Esophagus muscularis mucosa (tissue), 4 donors: ENCODE measurements at places on chromosomes 2 and 18.

GRCh38 chr2:8803658-8804379 is 33.6 kb downstream of the KIDINS220 start:
- DNase-seq = no peak

DNA sequence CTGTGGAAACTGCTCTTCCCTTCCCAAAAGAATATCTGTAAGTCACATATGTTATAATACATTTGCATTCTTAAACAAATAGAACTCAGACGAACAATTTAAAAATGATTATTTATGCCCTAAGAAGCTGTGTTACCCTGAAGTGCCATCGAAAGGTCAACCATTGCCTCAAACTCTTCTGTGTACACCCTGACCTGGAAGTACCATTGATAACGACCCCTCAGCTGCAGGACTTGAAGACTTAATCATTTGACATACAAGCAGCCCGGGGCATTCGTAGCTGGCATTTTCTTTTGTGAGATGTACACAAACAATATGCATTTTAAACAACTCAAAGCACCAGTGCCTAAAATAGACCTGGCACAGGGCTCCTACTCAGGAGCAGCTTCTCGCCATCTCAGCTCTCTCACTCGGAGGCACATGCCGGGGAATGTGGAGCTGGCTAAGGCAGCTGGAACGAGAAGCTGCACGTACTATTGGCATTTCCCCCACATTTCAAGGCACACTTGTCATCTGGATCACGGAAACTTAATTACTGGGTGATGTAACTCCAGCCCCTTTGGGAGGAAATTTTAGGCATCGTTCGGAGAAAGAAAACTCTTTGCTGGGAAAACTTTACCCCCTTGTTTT is 170.0 kb upstream of the GALNT5 start:
- no peak for DNase-seq

DNA sequence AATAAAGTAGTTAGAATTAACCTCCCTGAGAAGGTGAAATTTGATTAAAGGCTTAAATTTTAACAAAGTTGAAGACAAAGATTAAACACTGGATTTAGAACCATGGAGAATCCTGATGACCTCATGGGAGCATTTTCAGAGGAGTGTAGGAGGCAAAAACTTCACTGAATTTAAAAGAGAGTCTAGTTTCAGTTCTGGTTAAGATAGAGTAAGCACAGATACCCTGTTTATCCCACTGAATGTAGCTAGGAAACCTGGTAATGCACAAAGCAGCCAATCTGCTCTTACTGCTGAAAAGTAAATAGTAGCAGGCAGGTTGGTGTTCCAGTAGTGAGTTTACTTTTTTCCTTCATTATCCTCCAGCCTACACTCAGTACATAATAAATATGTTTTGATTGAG is 654.9 kb upstream of the SYT4 start:
- DNase-seq = no peak

GRCh38 chr2:22282220-22282619 is 1102.8 kb upstream of the KLHL29 start:
- no peak for DNase-seq

DNA sequence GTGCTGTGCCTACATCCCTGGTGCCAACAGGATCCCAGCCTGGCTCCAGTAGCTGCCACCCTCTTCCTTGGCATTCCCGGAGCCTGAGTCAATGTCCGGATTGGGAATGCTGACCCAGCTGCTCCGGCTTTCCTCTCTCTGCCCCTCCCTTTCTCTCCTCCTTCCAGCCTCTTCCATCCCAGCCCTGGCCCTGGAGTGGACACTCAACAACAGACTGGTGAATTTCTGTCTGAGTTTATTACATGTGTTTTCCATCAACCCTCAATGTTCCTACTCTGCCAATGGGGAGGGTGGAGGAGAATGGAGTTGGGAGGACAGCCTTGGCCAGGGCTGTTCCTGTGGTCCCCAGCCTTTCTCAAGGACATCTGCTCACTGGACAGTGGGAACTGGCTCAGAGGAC is 917 bp upstream of the PRKAG3 start:
- DNase-seq = no peak

DNA sequence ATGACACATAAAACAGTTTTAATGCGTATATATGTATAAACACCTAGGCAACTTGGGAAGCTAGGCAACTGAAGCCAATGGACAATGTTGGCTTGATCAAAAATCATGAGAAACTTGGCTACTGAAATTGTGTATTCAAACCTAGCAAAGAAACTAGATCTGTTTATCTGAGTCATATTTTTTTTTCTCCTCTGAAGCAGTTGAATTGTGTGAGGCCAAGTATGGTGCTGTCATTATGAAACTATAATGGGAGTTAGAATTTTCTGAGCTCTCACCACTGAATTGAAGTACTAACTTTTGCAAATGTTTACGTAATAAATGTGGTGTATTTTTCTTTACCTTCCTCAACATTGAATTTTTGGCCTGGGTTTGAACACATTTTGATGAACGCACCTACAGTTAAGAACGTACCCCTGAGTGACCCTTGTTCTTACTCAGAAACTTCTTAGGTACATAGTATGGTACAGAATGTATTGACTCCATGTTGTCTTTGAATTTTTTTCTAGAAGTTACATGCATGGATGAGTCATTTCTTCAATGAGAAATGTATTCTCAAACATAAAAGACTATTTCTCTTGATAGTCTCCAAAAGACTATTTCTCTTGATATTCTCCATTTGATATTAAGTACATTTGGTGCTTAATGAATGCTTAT is 23.8 kb downstream of the CD28 start:
- DNase-seq = no peak

GRCh38 chr18:13800505-13801259 is 23.3 kb upstream of the MC5R start:
- DNase-seq = no peak

DNA sequence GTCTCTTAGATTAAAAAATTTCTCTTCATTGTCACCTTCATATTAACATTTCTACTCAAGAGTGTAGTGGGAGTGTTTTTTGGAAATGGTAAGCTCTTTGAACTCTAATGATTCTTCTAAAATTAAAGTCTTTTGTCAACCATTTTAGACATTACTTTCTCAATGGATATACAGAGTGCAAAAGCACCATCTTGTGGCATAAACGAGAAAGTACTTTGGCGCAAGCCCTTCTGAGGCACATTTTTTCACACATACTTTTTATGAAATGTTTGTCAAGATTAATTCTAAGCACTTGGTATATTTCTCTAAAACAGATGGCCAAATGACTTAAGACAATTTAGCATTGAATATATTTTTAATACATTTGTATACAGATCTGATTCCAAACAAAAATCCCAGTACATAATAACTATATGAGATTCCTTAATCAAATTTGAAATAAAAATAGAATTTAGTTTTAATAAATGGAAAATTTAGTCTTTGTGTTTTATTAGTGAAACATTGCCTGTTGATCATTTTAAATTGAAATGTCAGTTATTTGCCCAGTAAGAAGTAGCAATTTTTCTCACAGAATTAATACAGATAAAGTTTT is 63.3 kb upstream of the GALNT5 start:
- no peak for DNase-seq

DNA sequence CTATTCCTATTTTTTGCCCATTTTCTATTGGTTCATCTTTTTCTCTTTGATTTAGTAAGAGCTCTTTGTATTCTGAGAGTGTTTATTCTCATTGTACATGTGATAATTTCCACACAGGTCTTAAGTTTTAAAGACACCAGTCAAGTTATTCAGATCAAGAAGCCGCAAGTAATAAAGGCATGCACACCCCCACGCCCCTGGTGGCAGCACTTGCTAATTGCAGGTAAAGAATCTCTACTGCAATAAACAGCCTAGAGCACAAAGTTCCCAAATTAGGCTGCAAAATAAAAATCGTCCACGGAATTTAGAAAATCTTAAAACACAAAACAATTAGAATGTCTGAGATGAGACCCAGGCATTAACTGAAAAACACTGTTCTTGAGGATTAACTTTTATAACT is 45.2 kb downstream of the ST3GAL5 start:
- DNase-seq = peak; percentile 70

- peak; percentile 68 for DNase-seq
These were observed 107.3 kb upstream of the ANKRD30BL start for GRCh38 chr2:132268977-132269523.

GRCh38 chr18:361100-361732 is 93.4 kb upstream of the THOC1 start:
- DNase-seq = no peak

- no peak for DNase-seq
These were observed 205.8 kb downstream of the NDUFA10 start for GRCh38 chr2:239819091-239819973.

GRCh38 chr2:28544405-28544921 is 48.6 kb downstream of the PLB1 start:
- no peak for DNase-seq

- no peak for DNase-seq
These were observed 123.9 kb downstream of the CACNB4 start for GRCh38 chr2:151974988-151975387.

- DNase-seq = no peak
These were observed 69.8 kb downstream of the MCFD2 start for GRCh38 chr2:46845542-46846486.

GRCh38 chr2:239138610-239139009 is 262.2 kb downstream of the HDAC4 start:
- no peak for DNase-seq

GRCh38 chr2:156005531-156005930 is 327.0 kb downstream of the NR4A2 start:
- DNase-seq = no peak

DNA sequence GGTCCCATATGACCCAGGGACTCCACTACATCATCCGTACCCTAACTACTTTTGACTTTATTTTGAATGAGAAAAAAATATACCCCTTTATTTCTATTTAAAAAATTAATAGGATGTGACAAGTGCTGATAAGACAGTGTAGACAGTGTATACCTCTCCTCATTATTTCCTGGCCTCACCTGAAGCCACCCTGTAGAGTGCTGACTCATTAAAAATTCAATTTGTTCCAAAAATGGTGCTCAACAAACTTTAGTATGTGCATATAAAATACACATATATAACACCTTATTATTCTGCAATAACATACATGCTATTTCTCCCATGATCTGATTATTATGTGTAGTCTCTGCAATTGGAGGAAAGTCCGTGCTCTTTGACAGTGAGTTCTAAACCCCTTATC is 20.8 kb downstream of the NOL4 start:
- DNase-seq = no peak

DNA sequence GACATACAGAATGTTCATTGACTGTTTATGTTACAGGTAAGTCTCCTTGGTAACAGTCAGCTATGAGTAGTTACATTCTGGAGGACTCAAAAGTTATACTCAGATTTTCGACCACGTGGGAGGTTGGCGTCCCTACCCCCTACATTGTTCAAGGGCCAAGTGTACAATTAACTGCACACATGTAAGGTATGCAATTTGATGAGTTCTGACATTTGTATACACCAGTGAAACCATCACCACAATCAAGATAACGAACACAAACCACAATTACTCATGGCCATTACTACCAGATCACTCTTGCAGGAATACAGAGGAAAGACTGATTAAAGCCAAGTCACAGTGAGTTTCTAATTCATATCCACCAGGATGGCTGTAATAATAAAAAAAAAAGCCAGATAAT is 39.6 kb upstream of the LDLRAD4 start:
- no peak for DNase-seq

- DNase-seq = no peak
These were observed 268.9 kb upstream of the SMIM21 start for GRCh38 chr18:75696391-75696790.

- peak; percentile 72 for DNase-seq
These were observed 118.4 kb downstream of the BCL2L11 start for GRCh38 chr2:111239107-111239506.

- DNase-seq = no peak
These were observed 36.4 kb downstream of the PXDN start for GRCh38 chr2:1707771-1708418.

DNA sequence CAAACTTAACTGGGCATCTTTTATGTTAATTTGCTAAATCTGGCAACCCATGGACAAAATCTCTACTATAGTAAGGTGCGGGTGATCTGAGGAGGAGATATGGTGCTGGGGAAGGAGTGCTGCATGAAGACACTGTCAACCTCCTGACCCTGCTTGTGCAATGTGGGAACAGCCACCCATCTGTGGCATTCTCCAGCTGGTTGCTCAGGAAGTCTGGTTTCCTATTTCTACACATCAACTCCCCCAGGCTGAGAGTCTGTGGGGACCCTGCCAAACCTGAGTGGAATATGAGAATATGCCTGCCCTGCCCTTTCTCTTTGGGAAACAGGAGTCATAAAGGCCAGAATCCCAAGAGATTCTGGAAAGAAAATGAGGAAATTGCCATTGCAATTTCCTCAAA is 60.1 kb upstream of the PAX3 start:
- no peak for DNase-seq

GRCh38 chr2:132776287-132776686 is 106.3 kb upstream of the LYPD1 start:
- DNase-seq = peak; percentile 85

DNA sequence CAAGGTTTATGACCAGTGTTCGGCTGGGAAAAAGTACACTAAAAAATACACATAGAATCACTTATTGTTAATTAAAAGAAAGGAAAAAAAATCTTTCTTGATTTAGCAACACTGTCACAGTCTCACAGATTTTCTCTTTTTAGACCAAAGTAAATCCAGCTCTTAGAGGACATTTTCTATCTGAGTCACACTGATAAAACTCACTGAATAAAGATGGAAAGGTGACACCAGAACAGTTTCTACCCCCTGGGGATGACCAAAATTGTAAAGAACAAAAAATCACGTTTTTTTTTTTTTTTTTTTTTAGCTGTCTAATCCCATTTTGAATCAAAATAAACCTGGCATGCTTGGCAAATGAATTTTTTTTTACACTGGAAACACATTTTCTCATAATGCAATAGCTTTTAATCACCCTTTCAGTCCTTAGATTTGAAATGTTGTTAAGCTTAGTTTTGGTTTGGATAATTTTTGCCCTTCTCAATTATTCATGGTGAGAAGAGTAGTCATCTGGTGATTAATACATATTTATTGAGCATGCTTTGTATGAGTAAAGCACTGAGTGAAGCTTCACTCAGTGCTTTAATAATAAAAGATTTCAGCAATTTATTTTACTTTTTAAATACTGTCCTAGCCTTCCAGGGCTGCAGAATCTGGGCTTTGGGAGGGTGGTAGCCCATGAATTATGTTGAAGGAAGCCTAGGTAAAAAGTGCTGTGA is 886.3 kb downstream of the SLC4A3 start:
- no peak for DNase-seq

GRCh38 chr2:220552790-220553535 is 925.5 kb downstream of the SLC4A3 start:
- peak; percentile 29 for DNase-seq

DNA sequence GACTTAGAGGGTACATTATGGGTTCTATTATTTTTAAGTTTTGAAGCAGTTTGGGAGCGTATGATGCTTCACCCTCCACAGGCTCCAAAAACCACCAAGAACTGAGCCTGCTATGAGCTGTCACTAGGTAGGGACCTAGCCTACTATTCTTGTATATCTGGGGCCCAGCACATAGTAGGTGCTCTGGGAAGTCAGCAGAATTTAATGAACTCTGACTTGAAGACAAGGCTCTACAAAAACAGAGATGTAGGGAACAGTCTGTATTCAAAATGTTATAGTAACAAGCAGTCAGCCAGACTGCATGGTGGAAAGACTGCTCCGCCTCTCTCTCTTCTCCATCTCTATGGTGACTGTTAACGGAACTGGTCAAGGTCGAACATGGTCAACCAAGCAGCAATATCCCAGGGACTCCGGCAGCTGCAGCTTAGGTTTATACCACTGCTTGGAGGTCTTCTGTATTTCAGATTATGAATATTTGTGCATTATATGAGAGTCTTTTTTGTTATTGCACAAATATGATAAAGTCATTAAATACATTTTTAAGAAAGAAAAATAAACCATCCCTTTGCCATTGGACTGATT is 22.2 kb upstream of the YWHAQ start:
- DNase-seq = no peak

- no peak for DNase-seq
These were observed 134.8 kb downstream of the SH3BP4 start for GRCh38 chr2:235086481-235087184.
